ENCODE measurements at places on chromosomes 7 and 10.
A peak's percentile ranks its signal among the peaks of the same experiment; 100 is the strongest.

DNA sequence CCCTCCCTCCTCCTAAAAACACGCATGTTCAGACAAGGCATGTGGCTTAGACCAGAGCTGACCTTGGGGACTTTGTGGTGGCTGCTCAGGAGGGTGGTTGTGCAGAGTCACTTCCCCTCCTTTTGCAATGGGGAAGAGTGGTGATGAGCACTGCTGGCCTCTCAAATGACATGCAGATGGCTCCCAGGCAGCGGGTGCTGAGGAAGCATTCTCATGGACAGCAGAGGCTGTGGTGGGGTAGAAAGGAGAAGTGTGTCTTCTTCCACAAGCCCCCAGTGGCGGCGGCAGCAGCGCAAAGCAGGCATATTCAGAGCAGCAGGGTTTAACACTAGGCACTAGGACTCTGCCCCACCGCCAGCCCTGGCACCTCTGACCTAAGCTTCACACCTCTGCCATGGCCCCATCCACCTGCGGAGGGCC is 105.9 kb upstream of the ANLN start:
- DNase-seq: no peak

DNA sequence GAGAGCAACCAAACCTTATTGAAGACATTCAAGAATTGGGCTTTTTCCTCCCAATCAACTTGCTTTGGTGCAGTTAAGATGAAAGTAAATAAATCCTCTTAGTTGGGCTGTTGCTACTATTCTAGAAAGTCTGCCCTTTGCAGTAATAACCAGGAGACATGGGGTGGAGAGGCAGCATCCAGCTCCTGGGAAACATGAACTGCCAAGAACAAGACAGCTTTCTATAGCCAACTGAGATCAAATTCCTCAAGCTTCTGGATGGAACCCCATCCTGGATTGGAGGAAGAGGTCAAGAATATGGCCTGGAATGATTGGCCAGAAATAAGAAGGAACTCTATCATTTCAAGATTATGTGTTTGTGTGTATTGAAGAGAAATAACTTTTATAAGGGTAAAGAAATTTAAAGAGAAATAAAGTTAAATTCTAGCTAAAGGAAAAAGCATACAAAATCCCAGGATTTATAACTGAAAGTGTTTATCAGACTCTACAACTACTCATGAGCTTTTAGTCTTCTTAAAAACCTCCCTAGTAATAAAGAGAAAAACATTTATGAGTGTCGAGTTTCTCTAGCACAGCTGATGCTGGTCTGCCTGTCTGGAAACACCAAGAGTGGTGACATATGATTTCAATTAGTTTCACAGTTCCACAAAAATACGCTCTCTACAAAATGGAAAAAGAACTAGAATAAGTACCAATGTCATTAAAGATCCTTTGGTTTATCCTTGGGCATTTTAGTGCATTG is 70.1 kb upstream of the COL1A2 start:
- DNase-seq: no peak

DNA sequence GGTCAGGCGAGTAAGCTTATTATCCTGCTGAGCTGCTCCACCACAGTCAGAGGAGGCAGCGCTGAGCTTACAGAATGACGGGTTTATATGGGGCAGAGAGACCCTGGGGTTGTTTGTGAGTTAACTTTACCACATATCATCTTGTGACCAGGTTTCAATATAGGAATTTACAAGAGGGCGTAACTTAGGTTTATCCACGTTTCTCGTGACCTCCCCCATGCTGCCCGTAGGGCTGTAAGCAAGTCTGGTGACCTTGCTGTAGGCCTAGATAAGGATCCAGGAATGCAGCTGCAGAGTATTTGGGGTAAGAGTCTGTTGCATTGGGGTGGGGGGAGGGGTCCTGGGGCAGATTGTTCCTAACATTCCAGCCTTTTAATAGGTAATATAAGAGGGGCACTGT is 24.6 kb downstream of the SCIN start:
- no peak for DNase-seq

GRCh38 chr10:50541921-50542320 is 81.8 kb downstream of the SGMS1 start:
- no peak for DNase-seq

DNA sequence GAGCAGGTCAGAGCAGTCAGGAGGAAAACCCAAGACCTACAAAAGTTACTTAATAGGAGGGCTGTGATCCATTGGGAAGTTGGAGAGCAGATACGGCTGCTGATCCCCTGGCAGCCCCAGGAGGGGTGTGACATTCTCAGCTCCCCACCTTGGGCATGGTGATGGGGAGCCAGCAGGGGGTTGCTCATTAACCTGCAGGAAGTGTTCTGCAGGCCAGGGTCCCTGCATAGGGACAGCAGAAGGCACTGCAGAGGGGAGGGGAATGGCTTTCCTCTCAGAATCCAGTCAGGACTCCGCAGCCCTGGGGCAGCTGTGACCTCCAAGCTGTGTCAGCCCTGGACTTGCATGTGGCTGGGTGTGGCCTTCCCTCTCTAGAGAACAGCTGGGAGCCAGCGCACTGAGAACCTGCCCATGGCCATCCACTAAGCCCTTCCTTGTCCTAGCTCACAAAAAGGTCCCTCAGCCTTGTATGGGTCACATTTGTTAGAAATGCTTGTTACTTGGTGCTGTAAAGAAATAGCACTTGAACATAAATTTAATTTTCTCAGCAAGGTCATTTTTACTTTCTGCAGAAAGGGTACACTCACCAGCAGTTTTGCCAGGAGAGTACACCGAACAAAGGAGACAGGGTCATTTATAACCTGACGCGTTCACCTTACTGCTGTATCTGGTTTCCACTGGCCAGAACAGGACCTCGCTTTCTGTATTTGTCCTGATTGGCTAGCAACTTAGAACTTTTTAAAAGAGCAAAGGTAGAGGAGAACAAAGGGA is 169.6 kb downstream of the COBL start:
- no peak for DNase-seq

DNA sequence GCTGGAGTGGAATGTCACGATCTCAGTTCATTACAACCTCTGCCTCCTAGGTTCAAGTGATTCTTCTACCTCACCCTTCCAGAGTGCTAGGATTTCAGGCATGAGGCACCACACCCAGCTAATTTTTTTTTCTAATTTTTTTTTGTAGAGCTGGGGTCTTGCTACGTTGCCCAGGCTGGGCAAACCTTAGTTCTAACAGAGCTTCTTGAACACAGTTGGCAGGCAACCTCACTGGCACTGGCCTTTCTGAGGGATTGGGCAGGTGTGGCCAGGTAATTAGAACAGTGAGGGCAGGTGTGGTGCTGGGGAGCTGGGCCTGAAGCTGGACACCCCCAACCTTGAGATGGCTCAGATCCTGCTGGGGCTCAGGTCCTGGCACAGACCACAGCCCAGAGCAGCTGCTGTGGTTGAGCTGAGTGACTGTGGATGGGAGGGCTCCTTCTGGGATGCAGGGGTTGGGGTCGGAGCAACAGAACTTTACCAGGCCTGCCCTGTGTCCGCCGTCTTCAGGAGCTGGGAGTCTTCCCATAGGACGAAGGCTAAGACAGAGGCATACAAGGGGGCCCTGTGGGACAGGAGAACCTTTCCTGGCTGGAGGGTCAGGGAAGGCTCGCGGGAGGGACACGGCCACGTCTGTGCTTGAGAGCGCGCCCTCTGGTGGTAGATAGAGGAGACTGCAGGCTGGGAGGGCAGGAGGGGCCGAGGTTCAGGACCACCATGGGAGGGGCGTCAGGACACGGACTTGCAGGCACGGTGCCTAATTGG is 48.2 kb downstream of the COL26A1 start:
- DNase-seq: peak; percentile 69

GRCh38 chr7:29352041-29352440 is 157.5 kb downstream of the CHN2 start:
- DNase-seq: no peak

GRCh38 chr10:123967626-123968243 is 76.1 kb upstream of the CPXM2 start:
- DNase-seq: peak; percentile 93

- no peak for DNase-seq
Measured at GRCh38 chr10:56496186-56496486, 135.1 kb upstream of the ZWINT start.

DNA sequence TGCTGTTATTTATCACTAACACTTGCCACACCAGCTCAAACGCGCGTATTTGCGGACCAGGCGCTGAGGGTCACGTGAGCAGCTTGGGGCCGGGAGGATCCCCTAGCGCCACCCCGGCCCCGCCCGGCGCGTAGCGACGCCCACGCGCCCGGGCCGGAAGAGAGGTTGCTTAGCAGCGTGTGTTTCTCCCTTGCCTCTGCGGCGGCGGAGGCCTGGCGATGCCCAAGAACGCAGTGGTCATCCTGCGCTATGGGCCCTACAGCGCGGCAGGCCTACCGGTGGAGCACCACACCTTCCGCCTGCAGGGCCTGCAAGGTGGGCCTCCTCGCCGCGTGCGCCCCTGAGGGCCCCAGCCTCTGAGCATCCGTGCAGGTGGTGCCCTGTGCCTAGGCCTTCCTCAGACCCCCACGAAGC is at the start of gene C10orf53:
C10orf53 (plus strand) TSS at position 172 of the 414 bp plus-strand sequence; CDS start at position 219, 47 bp downstream.
- peak; percentile 84 for DNase-seq

DNA sequence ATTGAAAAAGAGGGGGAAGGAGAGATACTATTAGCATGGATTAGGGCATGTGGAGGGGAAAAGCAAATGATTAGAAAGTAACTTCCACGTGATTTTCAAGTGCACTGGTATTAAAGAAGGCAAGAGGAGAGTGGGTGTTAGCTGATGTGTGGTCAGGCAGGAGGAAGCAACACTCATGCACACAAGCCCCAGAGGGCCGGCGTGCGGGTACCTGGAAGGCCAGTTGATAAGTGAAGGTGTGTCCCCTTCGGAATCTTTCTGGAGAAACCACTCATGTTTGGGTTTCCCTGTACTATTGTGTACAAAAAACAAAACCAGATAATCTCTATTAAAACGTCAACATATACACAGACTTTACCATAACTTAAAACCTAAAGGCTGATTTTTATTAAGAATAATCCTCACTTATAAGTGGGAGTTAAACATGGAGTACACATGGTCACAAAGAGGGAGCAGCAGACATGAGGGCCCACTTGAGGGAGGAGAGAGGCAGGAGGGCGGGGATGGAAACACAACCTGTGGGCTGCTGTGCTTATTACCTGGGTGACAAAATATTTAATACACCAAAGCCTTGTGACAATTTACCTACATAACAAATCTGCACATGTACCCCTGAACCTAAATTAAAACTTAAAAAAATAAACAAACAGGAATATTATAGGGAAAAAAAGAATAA is 98.9 kb downstream of the SVIL start:
- DNase-seq: no peak

DNA sequence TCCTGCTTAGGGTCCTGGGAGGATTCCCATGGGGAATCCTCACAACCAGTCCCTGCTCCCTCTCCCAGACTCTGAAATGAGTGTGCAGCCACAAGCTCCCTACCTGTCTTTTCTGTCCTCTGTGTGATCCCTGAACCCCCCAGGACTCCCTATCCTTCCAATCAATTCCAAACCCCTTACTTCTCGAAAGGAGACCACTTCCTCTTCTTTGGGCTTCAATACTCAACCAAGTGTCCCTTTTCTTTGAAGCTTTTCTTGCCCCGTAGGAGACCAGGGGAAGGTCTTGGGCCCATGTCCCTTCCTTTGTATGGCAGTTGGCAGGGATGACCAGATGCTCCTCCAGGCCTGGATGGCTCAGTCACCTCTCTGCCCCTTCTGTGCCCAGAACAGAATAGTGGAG is 1.7 kb downstream of the AEBP1 start:
- DNase-seq: no peak

DNA sequence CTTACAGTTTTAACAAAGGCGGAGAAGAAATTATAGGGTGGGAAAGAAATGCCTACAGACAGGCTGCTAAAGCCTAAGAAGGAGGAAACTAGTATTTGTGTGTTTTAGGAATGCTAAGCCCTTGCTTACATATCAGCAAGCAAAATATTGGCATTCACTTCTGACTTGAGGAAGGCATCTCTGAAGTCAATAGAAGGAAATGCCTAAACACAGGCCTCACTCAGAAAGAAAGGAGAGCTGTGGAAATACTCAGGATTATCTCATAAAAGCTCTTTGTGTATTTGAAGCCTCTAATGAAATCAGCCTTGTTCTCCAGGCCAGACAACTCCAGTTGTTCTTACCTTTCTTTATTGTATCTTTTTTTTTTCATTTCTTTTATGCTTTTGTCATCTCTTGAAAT is 158.0 kb downstream of the AUTS2 start:
- DNase-seq: no peak

- DNase-seq: no peak
Measured at GRCh38 chr7:16318989-16319915, 102.1 kb downstream of the CRPPA start.

GRCh38 chr7:4115442-4115841 is 566.7 kb upstream of the FOXK1 start:
- DNase-seq: no peak

DNA sequence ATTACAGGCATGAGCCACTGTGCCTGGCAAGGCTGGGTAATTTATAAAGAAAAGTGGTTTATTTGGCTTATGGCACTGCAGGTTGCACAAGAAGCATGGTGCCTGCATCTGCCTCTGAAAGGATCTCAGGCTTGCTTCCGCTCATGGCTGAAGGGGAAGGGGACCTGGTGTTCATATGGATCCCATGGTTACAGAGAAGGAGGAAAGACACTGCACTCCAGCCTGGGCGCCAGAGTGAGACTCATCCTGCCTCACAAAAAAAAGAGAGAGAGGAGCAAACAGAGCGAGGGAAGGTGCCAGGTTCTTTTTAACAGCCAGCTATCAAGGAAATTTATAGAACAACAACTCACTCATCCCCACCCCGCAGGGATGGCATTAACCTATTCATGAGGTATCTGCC is 36.2 kb downstream of the HIP1 start:
- DNase-seq: no peak

DNA sequence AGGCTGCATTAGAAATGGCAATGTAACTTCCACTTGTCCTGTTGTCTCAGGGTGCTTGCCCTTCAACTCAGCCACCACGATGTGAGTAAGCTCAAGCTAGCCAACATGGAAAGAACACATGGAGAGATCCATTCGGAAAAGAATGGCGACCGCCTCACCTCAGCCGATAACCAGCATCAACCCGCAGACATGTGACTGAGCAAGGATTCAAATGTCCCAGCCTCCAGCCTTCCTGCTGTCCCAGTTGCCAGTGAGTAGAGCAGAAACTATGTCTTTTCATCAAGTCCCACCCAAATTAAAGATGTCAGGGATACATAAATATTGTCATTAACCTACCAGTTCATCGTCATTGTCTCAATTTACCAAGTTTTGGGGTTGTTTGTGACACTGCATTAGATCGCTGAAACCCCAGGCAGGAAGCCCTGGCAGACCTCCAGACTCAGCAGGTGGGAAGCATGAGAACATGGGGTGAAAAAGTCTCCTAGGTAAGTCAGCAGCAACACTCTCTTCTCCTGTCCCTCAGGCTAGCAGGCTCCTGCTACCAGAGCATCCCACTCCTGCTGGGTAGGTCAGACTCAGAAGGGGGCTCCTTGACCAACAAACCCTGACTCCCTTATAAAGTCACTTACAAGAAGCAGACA is 67.0 kb downstream of the OSBPL3 start:
- no peak for DNase-seq

Data from endothelial cell (in vitro differentiated cells).